ENCODE measurements at places on chromosomes 4 and X. TPM values are rescaled to one million over a fixed set of nuclear protein-coding genes. Genes with fewer than 3 reads are reported as not detected.
A peak's percentile ranks its signal among the peaks of the same experiment; 100 is the strongest.

GAB3 gene
- 1.9 TPM for total RNA-seq

GJB1 gene
- not detected for total RNA-seq

DNA sequence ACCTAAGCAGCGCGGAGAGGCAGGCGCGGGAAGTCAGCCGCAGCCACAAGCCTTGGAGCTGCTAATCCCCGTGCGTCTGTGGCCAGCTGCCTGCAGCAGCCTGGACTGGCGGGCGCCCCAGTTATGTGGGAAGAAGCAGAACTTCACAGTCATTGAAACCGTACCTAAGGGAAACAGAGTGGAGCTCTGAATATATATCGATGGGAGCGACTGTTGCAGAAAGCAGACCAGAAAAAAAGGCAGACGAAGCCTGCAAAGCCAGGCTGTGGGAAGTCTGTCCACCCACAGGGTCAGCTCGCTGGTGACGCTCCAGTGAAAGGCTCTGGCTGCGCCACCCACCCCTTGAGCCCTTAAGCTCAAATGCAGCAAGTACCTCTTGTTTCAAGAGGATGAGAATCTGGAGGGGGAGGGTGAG is 24.7 kb downstream of the KCNE5 start:
- no peak overlapping the region for H3K4me3 ChIP-seq
- no peaks in the 10 kb centered on the region for H3K36me3 ChIP-seq
- peaks cover 14% of the 10 kb centered on the region for H3K27me3 ChIP-seq
- no peaks in the 10 kb centered on the region for H3K4me1 ChIP-seq
- DNase-seq = no peak

GRCh38 chr4:7774301-7775294 is 165.1 kb downstream of the AFAP1 start:
- H3K4me3 ChIP-seq = no peak overlapping the region
- no peak for DNase-seq
- H3K36me3 ChIP-seq = peaks cover 83% of the 10 kb centered on the region
- H3K4me1 ChIP-seq = peaks cover 9% of the 10 kb centered on the region

GRCh38 chr4:88159229-88159725 is 838 bp upstream of the ABCG2 start:
- H3K4me3 ChIP-seq = peak overlapping the region; percentile 88
- no peaks in the 10 kb centered on the region for H3K4me1 ChIP-seq
- H3K36me3 ChIP-seq = no peaks in the 10 kb centered on the region
- peak overlapping the region; percentile 35 for H3K27ac ChIP-seq
- DNase-seq = no peak

All from IMR-90 (cell line).